ENCODE measurements at places on chromosomes 4 and X.

DNA sequence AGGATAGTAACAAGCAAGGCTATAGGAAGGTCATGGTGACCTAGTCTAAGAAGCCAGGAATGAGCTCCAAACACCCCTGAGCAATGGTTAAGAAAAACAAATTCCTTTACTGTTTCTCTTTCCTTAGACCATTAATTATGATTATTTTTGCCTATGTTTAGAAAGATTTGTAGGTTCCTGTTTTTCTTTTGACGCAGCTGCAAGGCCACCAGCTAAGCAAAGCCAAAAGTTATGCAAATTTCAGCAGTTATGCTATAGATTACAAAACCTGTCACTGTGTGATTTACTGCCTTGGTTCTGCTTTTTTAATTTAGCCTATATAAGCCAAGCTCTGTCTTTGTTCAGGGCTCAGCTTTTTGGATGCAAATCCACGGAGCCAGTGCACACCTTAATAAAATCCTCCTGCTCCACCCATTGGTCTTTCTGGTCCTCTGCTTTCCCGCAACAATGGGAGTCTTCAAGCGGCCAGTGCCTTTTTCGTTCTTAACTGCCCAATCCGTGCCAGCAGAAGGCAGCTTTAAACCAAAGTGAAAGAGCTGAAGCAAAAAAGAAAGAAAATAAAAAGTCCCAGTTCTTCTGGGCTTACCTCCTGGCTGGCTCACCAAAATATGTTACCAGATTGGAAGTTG, 1.4 kb upstream of the CEP135 start:
- DNase-seq = no peak

DNA sequence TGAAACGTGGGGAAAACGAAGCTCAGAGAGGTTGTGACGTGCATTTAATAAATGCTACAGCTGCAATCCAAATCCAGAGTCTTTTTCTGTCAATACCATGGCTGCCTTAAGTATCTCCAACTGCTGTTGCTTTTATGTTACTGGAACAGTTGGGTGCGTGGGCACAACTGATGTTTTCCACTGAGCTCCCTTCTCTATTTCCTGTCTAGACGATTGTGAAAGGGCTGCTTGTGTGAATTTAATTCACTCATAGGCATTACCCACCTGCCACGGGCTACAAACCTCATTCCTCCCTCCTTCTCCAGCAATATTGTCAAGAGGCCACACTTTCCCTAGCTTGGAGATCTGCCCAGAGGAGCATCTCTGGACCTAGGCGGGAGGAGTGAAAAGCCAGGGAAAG, 526.0 kb downstream of the MID1IP1 start:
- DNase-seq = no peak

DNA sequence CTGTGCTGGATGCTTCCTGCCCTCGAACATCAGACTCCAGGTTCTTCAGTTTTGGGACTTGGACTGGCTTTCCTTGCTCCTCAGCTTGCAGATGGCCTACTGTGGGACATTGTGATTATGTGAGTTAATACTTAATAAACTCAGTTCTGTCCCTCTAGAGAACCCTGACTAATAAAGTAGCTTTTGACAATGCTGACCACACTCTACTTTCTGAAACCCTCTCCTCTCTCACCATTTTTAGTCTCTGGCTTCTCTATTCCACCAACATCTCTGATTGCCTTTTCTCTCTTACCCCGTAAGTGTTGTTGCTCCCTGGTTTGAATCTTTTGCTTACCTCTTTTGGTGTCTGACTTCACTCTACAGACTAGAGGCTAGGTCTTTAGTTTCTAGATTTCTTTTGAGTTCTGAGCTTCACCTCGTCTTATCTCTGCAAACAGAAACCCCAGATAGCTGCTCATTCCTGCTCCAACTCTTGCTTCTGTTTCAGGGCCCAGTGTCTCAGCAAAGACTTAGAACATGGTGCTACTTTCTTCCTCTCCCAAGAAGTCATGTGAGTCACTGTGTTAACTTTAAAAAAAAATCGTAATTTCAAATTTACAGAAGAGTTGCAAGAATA, 11.4 kb downstream of the TMSB4X start:
- no peak for DNase-seq

DNA sequence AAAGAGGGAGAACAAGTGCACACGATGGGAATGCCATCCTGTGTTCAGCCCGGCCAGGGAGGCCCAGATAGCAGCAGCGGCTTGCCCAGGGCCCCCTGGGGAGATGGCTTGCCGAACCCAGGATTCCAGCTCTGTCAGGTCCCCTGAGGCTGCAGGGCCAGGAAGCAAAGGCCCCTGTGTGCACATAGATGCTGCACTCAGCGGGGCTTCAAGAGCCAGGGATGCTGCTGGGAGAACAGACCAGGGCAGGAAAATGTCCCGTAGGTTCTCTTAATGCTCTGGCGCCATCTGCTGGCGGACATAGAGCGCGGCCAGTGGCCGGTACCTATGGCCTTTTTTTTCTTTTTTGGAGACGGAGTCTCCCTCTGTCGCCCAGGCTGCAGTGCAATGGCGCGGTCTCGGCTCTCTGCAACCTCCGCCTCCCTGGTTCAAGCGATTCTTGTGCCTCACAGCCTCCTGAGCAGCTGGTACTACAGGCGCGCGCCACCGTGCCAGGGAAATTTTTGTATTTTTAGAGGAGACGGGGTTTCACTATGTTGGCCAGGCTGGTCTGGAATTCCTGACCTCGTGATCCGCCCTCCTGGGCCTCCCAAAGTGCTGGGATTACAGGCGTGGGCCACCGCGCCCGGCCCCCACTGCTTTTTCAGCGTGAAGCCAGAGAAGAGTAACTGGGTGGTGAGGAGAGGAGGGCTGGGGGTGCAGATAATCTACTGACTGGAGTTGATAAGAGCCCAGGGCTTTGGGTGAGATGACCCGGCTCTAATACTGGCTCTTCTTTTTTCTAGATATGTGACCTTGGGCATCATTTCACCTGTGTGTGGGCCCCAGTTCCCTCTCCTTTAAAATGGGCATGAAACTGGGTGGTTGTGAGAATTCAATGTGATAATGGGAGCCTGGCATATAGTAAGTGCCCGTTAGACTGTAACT, 22.5 kb downstream of the MED28 start:
- DNase-seq = peak; percentile 70

- no peak for DNase-seq
Measured at GRCh38 chrX:43283187-43283586, 372.9 kb upstream of the MAOA start.

DNA sequence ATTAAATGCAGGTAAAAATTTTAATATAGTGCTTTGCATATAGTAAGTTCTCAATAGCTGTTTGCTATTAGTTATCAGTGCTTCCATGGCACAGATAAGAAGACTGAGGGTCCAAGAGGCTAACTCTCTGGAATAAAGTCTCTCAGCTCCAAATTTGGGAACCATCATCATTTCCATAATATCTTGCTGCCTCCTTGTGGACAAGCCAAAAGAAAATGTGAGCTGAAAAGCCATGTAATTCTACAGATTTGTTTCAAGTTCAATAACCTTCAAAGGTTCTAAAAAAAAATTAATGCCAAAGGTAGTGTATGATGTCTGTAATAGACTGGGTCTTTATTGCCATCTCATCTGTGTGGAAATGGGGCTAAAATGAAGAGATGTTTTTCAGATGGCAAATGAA, 136.9 kb upstream of the VCX start:
- no peak for DNase-seq

GRCh38 chrX:129694805-129695204, 40.0 kb upstream of the APLN start:
- DNase-seq = no peak

GRCh38 chr4:3413217-3413671, 28.5 kb upstream of the HGFAC start:
- no peak for DNase-seq

DNA sequence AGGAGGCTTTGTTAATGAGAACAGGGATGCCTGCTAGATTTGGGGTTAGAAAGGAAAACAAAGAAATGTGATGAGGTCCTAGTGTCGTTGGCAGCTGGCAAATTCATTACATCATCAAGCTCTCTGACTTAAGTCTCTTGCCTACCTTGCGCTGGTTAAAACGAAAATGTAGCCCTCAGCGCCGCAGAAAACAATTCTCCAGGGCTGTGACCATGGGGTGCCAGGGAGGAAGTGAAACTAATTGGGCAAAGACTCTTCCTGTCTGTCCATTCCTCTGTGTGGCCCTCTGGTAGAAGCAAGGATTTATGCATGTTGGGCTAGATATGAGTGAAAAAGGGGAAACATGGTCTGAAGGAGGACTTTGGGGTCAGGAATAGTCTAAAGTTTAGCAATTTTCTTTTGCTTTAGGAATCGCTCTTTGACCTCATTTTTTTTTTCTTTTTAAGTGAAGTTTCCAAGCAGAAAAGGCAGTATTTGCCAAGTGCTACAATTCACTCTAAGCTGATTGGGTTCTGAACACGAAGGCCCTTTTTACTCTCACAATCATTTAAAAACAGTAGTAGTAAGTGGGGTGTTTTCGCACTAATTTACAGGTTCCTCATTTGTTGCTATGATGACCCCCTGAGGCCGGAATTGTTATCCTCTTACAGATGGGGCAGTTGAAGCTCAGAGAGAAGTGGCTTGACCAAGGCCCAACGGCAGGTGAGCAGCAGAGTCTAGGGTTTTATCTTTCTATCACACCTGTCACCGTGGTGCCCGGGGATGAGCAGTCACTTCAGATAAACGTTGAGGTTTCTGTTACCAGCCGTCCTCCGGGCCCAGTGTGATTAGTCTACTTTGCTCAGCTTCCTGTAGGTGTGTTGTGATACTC, 27.3 kb upstream of the CHRNA9 start:
- DNase-seq = peak; percentile 57

GRCh38 chr4:529563-529962, 30.6 kb downstream of the PIGG start:
- no peak for DNase-seq

DNA sequence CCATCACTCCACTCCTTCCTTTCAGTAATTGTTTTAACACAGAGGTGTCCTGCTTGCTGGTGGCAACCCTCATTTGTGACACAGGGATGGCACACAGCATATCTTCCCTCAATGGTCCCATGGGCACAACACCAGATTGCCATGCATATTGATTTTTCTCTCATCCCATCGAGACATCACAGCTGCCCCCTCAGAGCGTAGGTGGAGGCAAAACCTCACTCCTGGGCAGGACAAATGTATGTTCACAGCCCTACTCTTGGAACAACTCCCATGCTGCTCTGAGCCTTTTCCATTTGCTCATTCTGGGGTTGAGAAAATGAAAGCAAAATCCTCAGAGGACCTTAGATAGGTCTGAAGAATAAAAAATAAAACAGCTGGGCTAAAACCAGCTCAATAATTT, 172.2 kb downstream of the GABRB1 start:
- DNase-seq = no peak

DNA sequence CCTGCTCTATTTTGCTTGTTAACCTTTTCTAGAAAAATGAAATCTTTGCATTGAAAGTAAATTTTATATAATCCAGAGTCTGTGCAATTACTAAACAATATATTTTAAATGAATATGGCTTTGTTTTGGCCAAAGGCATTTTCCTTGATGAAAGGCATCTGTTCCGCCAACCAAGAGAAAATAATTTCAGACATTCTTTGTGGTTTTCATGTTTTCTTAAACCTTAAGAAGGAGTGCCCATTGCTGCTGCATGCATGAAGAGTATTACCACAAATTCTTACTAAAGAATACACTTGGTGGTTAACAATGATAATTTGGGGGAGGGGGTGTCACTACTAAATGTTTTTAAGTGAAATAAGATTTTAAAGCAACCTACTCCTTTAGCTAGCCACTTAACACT, 2.7 kb upstream of the PDGFC start:
- no peak for DNase-seq

GRCh38 chr4:101347267-101347556, at the start of gene PPP3CA:
TSS of gene PPP3CA (minus strand) at chr4:101347526.
- DNase-seq = no peak

- no peak for DNase-seq
Measured at GRCh38 chr4:1403591-1404572, 2.4 kb downstream of the NKX1-1 start.

- no peak for DNase-seq
Measured at GRCh38 chrX:23926015-23926414, 18.2 kb downstream of the CXorf58 start.

- no peak for DNase-seq
Measured at GRCh38 chr4:26806331-26806730, 54.3 kb upstream of the STIM2 start.

DNA sequence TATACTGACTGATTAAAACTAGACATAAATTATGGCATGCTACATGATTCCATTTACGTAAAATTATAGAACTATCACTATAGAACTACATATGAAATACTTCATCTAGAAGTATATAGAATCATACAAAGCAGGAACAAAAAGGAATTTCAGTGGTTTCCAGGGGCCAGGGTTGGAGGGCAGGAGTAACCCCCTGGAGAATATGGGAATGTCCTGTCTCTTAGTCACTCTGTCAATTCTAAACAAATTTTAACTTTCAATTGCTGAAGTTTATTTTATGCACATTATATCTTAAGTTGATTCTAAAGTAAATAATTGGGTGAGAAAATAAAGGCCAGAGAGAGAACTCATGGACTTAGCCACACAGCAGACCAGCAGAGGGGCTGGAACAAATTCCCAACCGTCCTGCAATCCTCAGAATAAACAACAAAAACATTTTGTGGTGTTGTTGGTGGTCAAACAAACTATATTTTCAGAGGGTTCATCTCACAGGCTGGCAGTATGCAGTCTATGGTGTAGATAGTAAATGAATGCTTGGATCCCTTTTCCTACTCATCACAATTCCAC, 476.9 kb upstream of the SLIT2 start:
- DNase-seq = no peak

- DNase-seq = no peak
Measured at GRCh38 chr4:11427121-11427996, 1.3 kb downstream of the HS3ST1 start.

GRCh38 chr4:151169900-151170299, 70.5 kb downstream of the RPS3A start:
- DNase-seq = no peak

- no peak for DNase-seq
Measured at GRCh38 chrX:40434947-40435346, 145.8 kb upstream of the ATP6AP2 start.

DNA sequence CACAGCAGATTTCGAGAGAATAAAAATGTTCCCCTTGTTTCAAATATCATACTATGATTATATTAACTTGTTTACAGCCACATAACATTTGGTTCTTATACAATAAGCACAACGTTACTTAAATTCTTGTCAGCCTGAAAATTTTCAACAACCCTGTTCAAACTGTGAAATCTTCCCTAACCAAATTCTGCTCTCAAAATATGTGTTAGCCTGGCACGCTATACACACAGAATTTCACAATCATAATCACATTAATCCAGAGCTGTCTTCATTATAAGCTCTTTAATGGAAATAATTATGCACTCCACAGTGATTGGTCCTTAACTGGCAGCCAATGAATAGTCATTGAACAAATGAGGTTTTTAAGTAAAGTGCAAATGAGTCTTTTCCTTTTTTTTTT, 7.3 kb upstream of the PRSS12 start:
- DNase-seq = no peak

- no peak for DNase-seq
Measured at GRCh38 chr4:25377572-25378436, 741 bp downstream of the ANAPC4 start.

- DNase-seq = no peak
Measured at GRCh38 chrX:112841820-112842157, 1.2 kb upstream of the AMOT start.

GRCh38 chrX:71542411-71542810, 9.5 kb downstream of the OGT start:
- DNase-seq = no peak

GRCh38 chr4:112771-113170, 11.5 kb upstream of the ZNF718 start:
- no peak for DNase-seq

All from T-helper 9 cell (primary cell).